ENCODE measurements at places on chromosomes 12 and 14. TPM values are rescaled to one million over a fixed set of nuclear protein-coding genes. Genes with fewer than 3 reads are reported as not detected.

FNTB gene
- 31.0 TPM for polyA plus RNA-seq

FAM186B gene
- 3.8 TPM for polyA plus RNA-seq

SLC10A1 gene
- polyA plus RNA-seq: 0.21 TPM

BEGAIN gene
- polyA plus RNA-seq: 3.9 TPM

IFNG-AS1 gene
- polyA plus RNA-seq: 0.16 TPM

CCDC196 gene
- not detected for polyA plus RNA-seq

HCAR1 gene
- polyA plus RNA-seq: 2.4 TPM

SLC6A12 gene
- polyA plus RNA-seq: 13.3 TPM

TAS2R42 gene
- polyA plus RNA-seq: 0.17 TPM

SLC4A8 gene
- 4.3 TPM for polyA plus RNA-seq

KLHDC1 gene
- 5.5 TPM for polyA plus RNA-seq

GPR84 gene
- not detected for polyA plus RNA-seq

- no peak for DNase-seq
Measured at GRCh38 chr14:74582910-74583581, 29.0 kb downstream of the LTBP2 start.

DNA sequence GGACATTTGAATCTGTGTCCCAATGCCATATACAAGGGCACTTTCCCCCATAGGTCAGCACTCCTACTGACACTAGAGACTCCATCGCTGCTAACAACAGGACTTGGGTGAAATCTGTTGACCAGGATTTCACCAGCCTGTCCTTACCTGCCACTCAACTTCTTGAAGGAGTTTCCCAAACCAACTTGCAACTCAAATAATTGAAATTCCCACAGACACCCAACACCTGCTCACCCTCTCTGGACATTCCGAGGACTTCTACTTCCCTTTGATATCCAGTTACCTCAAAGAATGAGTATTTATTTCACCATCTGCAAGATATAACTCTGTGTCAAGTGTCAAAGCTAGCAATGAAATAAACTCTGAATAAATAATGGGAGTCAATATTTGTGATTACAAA, 44.6 kb downstream of the LLPH start:
- DNase-seq: no peak

DNA sequence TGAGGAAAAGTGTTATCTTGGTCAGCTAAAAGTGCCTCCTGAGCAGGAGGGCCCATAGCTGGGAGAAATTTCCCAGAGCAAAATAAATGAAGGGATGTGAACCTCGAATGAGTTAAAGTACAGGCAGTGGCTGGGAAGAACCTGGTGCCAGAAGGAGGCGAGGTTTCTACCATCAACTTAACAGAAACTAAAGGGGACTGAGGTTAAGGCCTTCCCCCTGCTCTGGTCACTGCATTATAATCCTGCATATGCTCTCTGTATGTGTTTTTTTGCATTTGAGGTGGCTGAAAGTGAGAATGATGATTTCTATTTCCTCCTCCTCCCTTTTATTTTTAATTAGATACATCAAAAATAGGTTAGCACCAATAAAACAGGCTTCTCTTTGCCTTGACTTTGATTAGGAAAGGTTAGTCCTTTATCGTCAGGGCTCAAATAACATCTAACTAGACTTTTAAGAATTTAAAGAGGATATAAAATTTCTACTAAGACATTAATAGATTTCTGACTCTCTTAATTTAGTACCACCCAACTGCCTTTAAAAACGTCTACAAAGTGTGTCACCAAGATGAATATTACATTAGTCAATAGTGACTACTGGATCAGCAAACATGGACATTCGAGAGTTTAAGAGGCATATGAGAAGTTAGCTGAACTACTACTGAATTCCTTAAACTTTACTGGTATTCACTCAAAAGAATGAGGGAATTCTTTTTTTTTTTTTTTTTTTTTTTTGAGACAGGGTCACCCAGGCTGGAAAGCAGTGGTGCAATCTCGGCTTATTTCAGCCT, 49.2 kb downstream of the GALNT4 start:
- no peak for DNase-seq

GRCh38 chr12:3795492-3796133, 42.7 kb upstream of the CRACR2A start:
- DNase-seq: peak; percentile 44

GRCh38 chr12:32486158-32486557, 86.8 kb downstream of the FGD4 start:
- DNase-seq: no peak

- no peak for DNase-seq
Measured at GRCh38 chr14:103284574-103285467, 49.2 kb upstream of the EIF5 start.

DNA sequence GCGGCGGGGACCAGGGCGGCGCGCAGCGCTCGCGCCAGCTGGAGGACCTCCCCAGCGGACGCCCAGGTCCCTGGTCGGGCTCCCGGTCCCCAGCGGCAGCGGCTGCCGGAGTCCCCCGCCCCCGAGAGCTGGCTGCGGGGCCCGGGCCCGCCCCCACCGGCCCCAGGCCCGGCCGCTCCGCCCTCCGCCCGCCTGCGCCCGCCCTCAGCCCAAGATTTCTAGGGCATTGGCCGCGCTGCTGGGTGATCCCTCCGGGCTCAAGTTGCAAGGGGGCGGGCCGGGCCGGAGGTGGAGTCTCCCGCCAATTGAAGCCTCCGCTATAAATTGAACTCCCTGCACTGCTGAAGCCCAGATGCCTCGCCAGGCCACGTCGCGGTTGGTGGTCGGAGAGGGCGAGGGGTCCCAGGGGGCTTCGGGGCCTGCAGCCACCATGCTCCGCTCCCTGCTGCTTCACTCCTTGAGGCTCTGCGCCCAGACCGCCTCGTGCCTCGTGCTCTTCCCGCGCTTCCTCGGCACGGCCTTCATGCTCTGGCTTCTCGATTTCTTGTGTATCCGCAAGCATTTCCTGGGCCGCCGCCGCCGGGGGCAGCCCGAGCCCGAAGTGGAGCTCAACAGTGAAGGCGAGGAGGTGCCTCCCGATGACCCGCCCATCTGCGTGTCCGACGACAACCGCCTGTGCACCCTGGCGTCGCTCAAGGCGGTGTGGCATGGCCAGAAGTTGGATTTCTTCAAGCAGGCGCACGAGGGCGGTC, at the start of gene DIO3:
Gene DIO3, plus strand, starts transcription at position 351 of the 752 bp plus-strand sequence.
- no peak for DNase-seq

- DNase-seq: no peak
Measured at GRCh38 chr14:105067140-105067968, 2.1 kb upstream of the GPR132 start.

- DNase-seq: no peak
Measured at GRCh38 chr14:71208702-71209357, 301.6 kb downstream of the PCNX1 start.

DNA sequence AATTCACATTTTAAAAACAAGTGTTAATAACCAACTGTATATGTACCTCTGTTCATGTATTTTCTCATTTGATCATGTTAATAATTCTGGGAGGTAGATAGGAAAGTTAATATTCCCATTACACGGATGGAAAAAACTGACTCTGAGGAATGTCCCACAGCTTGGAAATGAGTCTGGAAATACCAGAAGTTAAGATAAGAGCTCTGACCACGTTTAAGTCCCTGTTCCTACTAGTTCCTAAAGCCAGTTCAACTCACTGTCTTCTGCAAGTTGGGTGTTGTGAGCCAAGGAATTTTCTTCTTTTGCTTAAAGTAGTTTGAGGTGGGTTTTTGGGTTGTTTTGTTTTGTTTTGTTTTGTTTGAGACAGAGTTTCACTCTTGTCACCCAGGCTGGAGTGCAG, 104.5 kb downstream of the TMEM30B start:
- DNase-seq: no peak

DNA sequence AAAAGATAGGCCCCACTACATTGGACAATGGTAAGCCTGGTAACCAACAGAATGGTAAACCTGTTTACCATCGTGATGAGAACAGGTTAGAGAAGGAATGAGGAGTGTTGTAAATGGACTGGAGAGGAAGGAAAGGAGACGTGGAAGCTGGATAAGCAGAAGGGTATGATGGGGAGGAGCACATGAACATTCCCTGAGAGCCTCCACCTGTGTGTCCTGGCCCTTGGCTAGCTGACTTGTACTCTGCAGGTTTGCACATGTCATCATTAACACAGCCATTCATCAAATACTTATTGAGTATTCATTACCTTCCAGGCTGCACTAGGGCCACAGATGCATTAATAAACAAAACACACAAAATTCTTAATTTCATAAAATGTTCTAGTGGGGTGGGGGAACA, 4.3 kb upstream of the IL26 start:
- DNase-seq: no peak

- DNase-seq: no peak
Measured at GRCh38 chr12:68403711-68404110, 71.5 kb upstream of the MDM1 start.

DNA sequence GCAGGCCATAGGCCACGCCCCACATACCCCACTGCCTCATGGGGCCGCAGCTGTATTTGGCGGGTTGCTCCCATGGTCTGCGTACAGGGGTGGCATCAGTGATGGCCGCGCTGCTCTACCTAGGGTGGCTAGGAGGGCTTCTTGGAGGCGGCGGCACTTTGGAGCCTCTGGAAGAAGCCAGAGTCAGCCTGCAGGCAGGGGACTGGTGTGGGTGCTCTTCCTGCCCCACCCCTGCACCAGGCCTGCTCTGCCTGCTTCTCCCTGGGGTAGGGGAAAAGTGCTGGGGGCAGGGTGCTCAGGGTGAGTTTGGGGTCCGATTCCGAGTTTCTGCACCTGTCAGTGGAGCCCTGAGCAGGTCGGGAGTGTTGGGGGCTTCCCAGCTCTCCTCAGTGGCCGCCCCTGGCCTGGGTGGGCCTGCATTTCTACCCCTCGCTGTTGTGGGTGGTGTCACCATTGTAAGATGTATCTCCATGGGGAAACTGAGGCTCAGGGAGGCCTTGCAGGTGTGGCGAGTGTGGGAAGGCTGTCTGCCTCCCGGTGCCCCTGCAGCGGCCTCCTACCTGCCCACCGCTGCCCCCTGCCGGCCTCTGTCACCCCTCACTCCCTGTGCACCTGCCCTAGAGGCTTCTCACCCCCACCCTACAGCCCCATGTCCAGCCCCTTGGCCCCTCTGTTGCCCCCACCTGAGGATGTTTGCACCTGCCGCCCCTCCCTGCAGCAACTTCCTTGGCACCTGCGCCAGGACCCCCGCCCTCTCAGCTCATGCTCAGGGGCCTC, 5.5 kb downstream of the CEP170B start:
- no peak for DNase-seq

GRCh38 chr12:52306731-52307130, 14.5 kb downstream of the KRT83 start:
- no peak for DNase-seq

- no peak for DNase-seq
Measured at GRCh38 chr12:22018860-22019259, 27.2 kb upstream of the CMAS start.

GRCh38 chr12:76583301-76583700, 23.7 kb upstream of the OSBPL8 start:
- no peak for DNase-seq

DNA sequence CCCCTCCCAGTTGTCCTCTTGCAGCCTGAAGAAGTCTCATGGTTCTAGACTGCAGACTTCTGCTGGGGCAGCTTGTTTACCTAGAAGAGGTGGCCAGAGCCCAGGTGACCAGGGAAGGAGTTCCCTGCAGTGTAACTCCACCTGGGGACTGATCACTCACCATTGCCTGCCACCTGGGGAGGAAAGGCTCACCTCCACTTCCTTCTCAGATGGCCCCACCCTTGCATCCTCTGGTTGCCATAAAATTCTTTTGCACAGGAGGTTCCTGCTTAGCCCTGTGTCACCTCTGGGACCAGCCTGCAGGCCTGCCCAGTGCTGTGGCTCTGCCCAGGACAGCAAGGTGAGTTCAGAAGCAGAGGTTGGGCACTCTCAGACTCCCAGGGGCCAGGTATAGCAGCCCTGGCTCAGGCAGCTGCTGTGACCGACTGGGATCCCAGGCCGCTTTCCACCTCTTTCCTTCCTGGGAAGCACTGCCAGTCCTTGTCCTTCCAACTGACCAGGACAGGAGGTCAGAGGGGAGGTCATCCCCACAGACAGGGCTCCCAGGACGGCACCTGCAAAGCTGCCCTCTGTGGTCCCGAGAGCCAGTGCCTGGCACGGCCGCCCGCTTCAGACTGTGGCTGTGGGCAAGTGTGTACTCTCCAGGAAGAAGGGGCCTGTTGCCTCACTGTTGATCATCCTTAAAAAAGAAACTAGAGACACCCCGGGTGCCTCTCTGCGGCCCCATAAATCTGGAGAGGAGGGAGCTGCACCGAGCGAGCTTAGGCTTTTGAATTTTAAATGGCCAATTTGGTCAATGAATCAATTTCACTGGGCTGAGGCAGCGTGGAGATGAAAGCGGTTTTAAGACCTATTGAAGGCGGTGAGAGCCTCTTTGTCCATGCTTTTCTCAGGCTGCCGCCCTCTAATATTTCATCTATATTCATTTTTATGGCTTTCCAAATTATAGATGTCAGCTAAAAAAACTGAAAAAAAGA, 79.5 kb upstream of the C14orf180 start:
- DNase-seq: no peak

DNA sequence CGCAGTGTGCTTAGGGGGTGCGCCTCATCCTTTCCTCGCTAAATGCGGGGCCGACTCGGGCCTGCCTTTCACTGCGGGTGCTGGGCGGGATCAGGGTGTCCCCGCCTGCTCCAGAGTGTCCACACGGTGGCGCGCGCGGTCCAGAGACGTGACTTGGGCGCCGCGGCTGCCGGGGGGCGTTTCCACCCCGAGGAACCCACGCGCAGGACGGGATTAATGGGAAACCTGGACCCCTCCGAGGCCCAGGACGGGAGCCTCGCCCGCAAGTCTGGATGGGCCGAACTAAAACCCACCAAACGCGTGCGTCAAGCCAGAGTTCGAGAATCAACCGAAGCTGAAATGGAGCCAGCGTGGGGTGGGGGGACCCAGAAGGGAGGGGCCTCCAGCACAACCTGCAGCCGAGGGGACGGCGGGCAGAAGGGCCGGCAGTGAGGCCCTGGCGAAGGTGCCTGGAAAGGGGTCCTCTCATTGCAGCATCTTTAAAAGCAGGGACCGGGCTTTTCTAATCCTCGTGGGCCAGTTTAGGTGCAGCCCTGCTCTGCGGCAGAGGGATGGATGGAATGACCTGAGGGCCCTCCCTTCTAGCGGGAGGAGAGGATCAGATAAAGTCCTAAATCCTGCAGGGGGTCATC, 93.3 kb downstream of the NINJ2 start:
- DNase-seq: peak; percentile 55

GRCh38 chr12:65977384-65977783, 153.1 kb downstream of the HMGA2 start:
- no peak for DNase-seq

- DNase-seq: no peak
Measured at GRCh38 chr12:40907115-40907527, 214.9 kb downstream of the CNTN1 start.

DNA sequence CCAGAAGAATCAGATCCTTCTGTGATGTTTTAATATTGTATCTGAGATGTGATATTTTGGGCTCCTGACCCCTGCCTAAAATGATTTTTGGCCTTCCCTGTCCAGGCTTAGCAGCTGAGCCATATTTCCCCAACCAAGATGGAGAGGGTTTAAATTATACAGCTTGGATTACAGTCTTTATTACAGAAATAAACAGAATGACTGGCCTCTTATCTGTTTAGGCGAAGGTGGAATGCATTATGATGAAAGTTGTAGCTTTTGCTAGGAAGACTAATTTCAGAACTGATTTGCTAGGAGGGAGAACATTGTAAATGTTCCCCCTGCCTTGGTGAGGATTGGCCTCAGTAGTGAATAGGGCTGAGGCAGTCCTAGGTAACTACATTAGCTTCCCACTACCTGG, 23.3 kb downstream of the BMAL2 start:
- no peak for DNase-seq

GRCh38 chr12:32507942-32508320, 108.6 kb downstream of the FGD4 start:
- no peak for DNase-seq

GRCh38 chr12:22287101-22287500, 47.4 kb downstream of the ST8SIA1 start:
- DNase-seq: no peak
